ENCODE measurements at places on chromosomes 16 and 17.

DNA sequence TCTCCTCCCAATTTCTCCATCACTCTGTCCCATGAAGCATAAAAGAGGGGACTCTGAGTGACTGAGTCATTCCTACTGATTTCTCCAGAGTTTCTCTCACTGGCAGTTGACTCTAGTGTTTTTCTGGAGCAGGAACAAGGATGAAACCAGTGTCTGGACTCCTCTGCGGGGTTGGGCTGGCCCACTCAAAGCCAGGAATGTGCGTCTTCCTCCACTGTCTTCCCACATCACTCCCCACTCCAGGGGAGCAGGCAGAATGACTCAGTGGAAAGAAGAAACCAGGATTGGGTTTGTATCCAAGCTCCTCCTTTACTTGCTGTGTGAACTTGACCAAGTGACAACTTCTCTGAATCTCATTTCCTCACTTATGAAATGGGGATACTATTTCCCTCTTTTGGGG is 497.5 kb upstream of the SALL1 start:
- no peak for DNase-seq

- no peak for DNase-seq
These were observed 120.0 kb downstream of the IRF8 start for GRCh38 chr16:86018941-86019340.

GRCh38 chr17:40475234-40475908 is 26.1 kb downstream of the TNS4 start:
- DNase-seq: no peak

DNA sequence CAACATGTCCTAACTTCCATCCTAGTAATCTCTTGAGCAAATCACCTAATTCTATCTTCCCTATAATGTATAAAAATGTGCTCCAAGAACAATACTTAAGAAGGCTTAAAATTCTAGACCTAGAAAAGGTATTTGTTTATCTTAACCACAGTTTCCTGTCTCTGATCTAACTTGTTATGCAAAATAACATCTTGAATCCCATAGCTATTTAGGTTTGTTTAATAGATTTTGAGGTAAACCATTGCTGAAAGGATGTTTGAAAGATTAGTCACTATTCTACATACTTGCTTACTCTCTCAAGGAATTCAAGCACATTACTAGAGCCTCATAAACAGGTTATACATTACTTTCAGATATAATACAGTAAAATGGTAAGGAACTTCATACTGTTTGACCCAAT is 13.0 kb downstream of the CA10 start:
- no peak for DNase-seq

- DNase-seq: no peak
These were observed 2.5 kb upstream of the MRPS23 start for GRCh38 chr17:57852092-57852954.

Measured in activated CD8-positive, alpha-beta memory T cell treated with anti-CD3 and anti-CD28 coated beads for 4 hours (primary cell).